ENCODE measurements at places on chromosomes 4 and X.
A peak's percentile ranks its signal among the peaks of the same experiment; 100 is the strongest.

GRCh38 chr4:86233681-86234080 is 126.2 kb downstream of the MAPK10 start:
- no peak for DNase-seq

- no peak for DNase-seq
Observed at GRCh38 chr4:55323375-55323774, 22.7 kb upstream of the SRD5A3 start.

DNA sequence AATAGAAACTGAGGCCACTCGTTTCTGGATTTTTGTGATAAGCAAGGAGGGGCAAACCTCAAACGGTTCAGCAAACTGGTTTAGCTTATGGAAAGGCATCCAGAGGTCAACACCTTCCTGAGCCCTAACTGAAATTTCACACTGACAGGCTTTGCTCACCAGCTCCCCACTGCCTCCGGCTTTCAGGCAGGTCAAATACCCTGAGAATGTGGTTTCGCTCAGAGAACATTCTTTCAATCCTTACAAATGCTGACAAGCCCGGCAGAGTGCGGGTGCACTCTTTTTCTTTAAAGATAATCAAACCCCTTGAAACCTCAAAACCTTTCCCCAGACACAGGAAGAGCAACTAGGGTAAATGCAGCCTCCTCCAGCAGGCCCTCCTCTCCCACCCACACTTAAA is 41.5 kb downstream of the CD40LG start:
- DNase-seq, result no peak

GRCh38 chr4:37138789-37139188 is 105.8 kb upstream of the NWD2 start:
- no peak for DNase-seq

- no peak for DNase-seq
Observed at GRCh38 chr4:152571770-152572169, 35.9 kb upstream of the FBXW7 start.

GRCh38 chr4:139540161-139540560 is 15.9 kb downstream of the SETD7 start:
- no peak for DNase-seq

DNA sequence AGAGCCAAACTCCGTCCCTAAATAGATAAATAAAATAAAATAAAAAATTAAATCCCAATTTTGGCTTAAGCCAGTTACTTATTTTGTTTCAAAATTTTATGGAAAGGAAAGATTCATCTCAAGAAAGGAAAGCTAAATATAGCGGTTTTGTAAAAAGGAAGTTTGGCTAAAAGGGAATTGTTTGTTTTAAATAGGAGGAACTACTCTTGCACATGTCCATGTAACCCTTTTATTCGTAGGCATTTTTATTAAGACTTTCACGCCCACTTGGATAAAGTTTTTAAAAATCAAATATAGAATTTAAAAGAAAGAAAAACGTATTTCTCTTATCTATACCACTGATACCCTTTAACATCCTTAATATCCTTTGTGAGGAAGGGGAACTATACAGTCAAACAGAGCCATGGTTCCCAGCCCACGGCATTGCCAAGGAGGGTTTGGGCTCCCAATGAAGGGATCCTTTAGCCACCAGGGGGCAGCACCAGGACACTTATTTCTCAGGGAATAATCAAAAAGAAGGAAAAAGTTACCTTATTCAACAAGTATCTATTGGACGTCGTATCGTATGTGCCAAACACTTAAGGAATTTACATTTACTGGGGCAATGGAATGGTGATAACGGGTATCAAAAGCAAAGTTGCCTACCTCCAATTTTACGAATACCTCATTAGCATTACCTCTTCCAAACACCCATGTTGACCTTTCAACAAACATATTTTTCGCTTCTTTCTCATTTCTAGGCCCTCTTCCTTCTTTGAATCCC is 27.7 kb downstream of the CDKN2AIP start:
- DNase-seq, result no peak

GRCh38 chrX:120269373-120270035 is 18.9 kb downstream of the ZBTB33 start:
- DNase-seq, result peak; percentile 31

DNA sequence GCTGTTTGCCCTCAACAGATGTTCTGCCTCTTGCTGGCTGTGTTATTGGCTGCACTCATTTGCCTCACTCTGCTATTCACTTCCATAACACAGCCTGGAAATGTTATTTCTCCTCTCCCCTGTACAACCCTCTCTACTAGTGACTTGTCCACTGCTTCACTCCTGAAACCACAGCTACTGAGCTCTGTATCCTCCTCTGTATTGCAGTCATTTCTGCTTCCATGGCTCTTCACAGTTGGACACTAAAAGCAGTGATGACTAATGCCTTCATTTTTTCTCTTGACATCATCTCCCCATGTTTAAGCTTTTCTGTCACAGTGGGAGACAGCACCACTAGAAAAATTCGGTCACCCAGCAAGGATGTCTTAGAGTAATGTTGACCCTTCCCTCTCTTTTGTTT is 123.0 kb upstream of the PPP1R2C start:
- no peak for DNase-seq

DNA sequence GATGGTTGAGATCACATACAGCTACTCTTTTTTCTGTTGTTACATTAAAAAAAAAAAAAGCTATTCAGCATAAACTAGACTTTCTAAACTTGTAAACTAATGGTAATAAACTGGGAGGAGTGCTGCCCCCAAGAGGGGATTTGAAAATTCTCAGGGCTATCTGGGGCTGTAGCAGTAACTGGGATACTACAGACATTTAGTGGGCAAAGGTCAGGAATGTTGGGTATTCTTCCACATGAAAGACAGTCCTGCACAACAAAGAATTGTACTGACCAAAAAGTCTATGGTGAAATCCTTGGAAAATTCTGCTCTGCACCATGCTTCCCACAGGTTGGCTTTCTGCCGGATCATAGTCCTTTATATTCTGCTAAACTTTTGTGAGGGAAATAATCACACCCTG is 232.6 kb upstream of the BOD1L1 start:
- DNase-seq, result no peak

DNA sequence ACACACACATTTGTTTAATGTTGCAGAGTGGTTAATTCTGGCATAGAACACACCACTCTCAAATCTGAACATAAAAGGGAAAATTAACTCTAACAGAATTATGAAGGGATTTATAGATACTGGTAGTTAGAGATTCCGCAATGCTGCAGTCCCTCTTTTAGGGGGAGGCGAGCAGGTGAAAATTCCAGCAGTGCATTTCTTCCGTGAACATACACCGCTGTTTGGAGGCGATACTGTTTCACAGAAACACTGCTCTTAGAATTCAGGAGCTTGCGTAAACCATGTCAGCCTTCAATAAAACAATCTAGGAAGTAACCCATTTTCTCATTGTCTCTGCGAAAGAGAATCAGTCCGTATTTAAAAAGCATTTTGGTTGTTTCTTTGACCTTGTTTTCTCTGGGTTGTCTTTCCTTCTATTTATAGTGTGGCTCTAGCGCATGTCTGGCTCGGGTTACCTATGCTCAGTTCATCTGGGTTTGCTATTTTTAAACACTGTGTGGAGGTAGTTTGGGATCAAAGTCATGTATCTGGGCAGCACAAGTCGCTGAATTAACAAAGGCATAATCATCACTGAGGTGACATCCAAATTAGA is 90.4 kb downstream of the GPAT3 start:
- no peak for DNase-seq

GRCh38 chr4:88759895-88760290 is 62.3 kb upstream of the NAP1L5 start:
- DNase-seq, result no peak

DNA sequence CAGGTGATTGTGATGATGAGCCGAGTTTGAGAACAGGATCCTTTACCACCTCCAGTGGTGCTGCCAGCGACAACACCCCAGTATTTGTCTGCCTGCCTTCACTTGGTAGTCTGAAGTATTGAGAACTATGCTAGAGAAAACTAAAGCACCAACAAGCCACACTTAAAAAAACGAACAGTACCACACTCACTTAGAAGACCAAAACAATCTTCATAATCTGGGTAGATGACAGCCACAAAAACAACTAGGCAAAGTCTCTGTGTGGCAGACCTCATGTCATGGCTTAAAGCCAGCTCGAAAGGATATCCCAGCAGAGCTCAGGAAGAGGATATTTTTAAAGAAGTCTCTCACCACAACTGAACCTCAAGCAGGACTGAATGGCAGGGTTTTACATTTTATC is 236.0 kb downstream of the GPC3 start:
- DNase-seq, result no peak

DNA sequence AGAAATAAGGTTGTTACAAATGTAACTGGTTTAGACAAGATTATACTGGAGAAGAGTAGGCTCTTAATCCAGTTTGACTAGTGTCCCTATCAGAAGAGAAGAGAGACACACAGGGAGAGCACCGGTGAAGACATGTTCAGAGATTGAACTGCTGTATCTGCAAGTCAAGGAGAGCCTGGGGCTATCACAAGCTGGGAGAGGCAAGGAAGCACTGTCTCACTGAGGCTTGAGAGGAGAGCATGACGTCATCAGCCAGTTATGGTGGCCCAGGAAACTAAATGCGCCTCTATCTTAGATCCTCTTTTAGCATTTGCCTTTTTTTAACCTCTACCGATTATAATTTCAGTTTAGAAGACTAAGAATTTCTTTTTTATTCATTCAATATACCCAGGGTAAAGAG is 583.4 kb downstream of the TRAM1L1 start:
- no peak for DNase-seq

- no peak for DNase-seq
Observed at GRCh38 chrX:71637848-71638247, 19.5 kb upstream of the CXCR3 start.

DNA sequence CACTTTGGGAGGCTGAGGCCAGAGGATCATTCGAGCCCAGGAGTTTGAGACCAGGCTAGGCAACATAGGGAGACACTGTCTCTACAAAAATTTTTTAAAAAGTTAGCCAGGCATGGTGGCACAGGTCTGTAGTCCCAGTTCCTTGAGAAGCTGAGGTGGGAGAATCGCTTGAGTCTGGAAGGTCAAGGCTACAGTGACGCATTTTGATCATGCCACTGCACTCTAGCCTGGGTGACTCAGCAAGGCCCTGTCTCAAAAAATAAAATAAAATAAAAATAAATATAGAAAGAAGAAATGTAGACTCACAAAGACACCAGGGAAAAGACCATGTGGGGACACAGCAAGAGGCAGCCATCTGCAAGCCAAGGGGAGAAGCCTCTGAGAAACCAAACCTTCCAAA is 42.3 kb upstream of the SLC7A3 start:
- no peak for DNase-seq

DNA sequence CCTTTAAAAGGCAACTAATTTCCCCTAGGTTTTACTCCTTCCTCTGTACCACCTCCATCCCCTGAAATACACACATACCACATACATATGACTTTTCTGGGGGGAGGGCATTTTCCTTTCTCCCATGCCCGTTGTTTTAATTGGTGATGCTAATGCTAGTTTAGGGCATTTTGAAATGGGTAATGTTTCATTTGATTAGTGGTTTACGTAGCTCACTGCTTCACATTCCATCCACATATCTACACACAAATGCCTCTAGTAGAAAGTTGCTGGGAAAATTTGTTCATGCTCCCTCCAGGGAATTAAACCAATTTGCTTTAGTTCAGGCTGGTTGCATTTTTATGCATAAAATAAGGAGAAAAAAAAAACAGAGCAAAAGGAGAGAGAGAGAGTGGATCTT is 231.2 kb downstream of the FRAS1 start:
- DNase-seq, result no peak

GRCh38 chr4:83124111-83124780 is 9.7 kb upstream of the PLAC8 start:
- DNase-seq, result no peak

DNA sequence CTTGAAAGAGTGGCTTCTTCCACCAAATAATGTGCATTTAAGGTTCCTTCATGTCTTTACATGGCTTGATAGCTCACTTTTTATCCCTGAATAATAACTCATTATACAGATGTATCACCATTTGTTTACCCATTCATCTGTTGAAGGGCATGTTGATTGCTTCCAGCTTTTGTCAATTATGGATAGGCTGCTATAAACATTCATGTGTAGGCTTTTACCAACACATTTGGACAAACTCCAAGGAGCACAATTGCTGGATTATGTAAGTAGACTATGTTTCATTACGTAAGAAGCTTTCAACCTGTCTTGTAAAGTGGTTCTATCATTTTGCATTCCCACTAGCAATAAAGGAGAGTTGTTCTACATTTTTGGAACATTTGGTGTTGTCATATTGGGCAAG is 2637.0 kb downstream of the PCDH7 start:
- no peak for DNase-seq

DNA sequence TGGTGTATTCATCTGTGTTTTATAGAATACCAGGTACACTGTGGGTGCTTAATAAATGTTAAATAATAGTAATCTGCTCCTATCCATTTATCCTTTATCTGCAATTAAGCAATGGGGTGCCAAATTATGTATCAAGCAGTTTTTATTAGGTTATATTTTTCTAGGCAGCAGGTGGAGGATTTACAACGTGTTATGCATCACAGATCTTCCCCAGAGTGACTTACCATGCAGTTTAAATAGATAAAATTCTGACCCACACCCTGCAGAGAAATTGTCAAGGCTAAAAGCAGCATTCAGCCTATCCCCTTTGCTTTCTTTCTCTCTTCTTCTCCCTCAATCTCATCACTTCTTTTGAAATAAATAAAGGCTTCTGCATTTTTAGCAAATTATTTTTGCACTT is 306.4 kb downstream of the CXXC4 start:
- no peak for DNase-seq

GRCh38 chr4:121898150-121898549 is 27.9 kb upstream of the BBS7 start:
- no peak for DNase-seq

DNA sequence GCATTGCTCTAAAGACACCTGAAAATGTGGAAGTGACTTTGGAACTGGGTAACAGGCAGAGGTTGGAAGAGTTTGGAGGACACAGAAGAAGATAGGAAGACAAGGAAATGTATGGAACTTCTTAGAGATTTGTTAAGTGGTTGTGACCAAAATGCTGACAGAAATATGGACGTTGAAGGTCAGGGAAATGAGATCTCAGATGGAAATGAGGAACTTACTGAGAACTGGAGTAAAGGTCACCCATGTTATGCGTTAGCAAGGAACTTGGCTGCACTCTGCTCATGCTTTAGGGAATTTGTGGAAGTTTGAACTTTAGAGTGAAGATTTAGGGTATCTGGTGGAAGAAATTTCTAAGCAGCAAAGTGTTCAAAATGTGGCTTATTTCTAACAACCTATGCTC is 99.4 kb downstream of the FAM13A start:
- DNase-seq, result no peak

DNA sequence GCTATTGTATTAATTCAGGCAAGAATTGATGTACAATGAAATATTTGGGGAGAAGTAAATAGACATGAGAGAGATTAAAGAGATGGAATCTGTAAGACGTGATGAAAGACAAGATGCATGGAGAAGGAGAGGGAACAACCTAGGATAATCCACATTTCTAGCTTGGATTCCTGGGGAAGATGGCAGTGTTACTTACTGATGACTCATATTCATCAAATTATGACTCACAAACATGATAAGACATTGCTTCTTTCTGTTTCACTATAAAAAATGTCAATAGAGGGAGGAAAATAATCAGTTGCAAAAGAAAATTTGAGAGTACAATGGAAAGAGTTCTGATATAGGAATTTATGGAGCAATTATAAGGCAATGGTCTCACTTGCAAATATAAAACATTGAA is 104.1 kb upstream of the BMP3 start:
- no peak for DNase-seq

Data from fibroblast of the conjunctiva (primary cell).